ENCODE measurements at places on chromosomes 1 and 21.

GRCh38 chr1:234856845-234857245, 246.9 kb upstream of the IRF2BP2 start:
- DNase-seq, result no peak

DNA sequence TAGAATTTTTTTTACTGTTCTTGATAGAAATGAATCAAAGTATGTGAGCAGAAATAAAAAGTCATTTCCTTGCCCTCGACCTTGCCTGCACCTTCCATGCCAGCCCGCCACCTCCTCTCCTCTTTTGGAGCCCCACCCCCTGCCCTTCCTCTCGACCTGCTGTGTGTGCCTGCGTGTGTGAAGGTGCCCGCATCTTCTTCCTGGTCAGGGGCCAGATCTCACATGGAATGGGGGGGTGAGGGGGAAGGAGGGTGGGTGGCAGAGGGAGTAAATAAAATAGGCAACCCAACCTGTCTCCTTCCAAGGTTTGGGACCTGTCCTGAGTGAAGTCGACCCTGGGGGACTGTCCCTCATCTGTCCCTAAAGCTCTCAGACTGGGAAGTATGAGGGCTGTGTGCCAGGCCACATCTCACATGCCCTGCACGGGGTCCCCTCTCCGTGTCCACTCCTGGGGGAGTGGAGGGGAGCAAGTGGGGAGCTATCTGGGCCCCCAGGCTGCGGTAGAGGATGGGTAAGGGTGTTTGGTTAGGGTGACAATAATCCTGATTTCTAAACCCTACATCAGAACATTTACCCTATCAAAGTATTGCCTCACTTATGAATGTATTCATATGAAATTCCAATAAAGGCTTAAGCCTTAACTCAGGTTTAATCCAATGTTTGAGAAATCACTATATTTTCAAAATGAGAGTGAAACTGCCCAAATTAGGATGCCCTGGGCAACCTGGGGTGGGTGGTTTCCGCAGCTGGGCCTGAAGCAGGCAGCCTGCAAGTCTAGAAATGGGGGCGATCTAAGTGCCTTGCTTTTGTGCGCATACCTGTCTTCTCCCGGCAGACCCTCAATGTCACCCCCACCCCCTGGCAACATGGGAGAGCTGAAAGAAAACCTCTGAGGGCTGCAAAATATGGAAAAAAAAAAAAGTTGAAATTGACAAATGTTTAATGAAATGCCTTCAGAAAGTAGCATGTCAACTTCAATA, 15.4 kb downstream of the AMPD2 start:
- no peak for DNase-seq

DNA sequence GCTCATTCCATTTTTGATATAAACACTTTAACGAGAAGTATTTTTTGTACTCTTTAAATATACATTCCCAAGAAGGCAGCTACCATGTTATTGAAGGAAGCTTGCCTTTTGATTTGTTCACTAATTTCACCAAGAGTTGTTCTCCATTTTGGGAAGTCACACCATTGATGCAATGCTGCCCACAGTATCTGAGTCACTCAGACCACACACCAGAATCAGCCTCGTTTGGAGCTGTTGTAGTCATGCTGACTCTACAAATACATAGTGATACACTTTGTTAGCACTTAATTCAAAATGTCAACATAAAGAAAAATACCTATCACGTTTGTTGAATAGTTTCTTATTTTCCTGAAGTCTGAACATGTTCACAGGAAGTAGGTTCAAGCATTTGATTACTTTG, 78.7 kb downstream of the PAPPA2 start:
- no peak for DNase-seq

DNA sequence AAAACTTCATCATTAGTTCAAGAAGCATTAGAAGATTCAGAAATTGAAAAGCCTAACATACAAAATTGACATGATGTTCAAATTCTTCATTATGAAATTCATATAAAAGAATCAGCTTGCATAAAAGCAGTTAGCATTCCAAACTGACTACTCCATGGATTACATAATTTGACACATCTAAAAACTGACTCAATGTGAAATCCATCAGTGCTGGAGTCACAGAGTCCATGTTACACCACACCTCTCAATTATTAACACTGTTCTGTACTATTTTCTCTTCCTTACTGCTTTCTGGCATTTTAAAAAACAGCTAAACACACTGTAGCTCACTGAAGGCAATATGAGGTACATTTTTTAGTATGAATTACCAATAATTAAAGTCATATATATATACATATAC, 28.0 kb downstream of the ARHGAP29 start:
- no peak for DNase-seq

DNA sequence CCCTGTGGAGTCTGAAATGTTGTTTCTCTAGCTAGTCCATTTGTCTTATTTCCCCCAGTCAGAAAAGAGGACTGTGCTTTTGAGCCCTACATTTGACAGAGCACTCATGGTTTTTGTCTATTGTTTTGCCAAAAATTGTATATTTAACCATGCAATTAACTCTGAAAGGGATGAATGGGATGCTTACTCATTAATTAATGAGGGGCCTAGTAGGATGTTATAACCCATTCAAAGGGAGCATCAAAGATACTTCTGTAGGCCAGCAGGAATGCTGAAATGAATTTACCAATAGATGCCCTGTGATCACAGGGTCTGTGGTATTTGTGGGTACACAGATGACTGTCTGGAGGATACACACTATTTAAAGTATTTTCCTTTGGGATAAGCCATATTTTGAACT, 147.7 kb downstream of the FCRL5 start:
- no peak for DNase-seq

DNA sequence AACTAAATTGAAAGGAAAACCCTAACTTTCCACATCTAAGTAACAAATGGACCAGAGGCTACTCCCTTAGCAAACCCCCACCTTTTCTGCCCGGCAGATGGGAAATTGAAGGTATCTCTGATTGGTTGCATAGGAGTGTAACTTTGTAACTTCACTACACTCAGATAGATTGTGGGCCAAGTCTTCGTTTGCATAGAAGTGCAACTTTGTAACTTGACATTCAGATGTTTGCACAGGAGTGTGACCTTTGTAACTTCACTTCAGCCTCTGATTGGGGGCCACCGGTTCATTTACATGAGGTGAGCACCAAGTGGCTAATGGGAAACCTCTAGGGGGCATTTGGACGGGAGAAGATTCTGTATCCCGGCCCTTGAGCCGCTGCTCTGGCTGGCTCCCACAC, 59.4 kb downstream of the C1orf94 start:
- DNase-seq, result no peak

DNA sequence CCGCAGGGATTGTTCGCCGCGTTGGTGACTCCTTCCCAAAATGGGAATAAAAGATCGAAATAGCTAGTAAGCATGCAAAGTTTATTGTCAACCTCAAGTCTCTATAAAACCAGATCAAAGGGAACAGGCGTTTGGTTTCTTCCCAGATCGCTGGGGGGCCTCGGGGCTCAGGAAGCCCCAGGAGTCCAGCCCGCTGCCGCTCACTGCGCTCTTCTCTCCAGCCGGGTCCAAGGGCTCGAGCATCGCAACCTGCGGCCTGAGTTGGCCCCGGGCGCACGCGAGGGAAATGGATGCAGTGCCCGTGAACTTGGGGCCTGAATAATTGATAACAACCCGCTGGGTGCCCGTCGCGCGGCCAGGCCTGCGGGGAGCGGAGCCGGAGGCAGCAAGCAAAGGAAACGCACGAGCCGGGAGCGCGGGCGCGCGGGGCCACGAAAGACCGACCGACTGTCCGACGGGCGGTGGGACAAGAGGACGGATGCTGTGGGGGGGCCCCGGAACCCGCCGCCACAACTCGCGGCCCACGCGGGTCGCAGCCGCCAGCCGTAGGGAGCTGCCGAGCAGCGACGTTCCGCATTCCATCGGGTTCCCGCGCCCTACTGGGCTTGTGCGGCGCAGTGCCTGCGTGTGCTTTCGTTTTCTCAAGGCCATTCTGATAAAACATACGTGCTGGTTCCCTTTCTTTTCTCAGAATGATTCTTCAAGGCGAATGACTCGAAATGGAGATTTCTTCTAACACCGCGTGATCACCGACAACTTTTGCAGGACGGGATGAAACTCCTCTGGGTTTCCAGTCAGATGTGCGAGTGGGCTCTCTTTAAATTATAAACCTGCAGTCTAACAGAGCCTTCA, 14.0 kb upstream of the ALX3 start:
- DNase-seq, result no peak

- DNase-seq, result no peak
Measured at GRCh38 chr21:22364163-22364562, 1366.0 kb downstream of the NCAM2 start.

GRCh38 chr1:25208561-25209222, 23.6 kb downstream of the SYF2 start:
- DNase-seq, result no peak

DNA sequence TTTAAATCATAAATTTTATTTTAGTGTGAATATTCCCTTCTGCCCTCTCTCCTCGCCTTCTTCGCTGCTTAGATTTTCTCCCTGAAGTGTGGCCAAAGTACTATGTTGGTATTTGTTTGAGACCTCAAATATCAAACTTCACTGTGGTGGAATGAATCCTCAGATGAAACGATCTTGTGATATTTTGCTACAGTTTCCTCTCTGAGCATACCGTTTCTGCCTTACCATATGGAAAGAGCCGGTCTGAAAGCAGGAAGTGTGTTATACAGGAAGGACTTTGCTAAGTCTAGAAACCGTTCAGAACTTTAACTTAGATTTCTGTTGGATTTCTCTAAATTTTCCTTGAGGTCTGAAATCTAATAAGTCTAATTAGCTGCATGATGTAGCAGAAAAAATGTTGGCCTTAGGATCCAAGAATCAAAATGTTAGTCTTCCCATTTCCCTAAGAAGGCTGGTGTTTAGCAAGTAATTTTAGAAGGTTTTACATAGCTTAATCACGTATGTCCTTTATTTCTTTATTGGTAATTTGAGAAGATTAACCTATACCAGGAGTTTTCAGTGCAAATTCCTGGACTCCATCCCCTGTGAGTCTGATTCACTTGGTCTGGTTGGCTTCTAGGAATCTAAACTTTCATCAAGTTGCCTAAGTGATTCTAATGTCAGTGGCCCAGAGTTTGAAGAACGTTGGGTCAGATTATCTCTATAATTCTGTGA, 30.7 kb downstream of the SDCCAG8 start:
- DNase-seq, result no peak

All from HAP-1 (cell line).